GM03348 (cell line): ENCODE measurements at places on chromosomes 16 and 17.

- DNase-seq: no peak
These were observed 16.8 kb upstream of the TRPV2 start for GRCh38 chr17:16398270-16399267.

DNA sequence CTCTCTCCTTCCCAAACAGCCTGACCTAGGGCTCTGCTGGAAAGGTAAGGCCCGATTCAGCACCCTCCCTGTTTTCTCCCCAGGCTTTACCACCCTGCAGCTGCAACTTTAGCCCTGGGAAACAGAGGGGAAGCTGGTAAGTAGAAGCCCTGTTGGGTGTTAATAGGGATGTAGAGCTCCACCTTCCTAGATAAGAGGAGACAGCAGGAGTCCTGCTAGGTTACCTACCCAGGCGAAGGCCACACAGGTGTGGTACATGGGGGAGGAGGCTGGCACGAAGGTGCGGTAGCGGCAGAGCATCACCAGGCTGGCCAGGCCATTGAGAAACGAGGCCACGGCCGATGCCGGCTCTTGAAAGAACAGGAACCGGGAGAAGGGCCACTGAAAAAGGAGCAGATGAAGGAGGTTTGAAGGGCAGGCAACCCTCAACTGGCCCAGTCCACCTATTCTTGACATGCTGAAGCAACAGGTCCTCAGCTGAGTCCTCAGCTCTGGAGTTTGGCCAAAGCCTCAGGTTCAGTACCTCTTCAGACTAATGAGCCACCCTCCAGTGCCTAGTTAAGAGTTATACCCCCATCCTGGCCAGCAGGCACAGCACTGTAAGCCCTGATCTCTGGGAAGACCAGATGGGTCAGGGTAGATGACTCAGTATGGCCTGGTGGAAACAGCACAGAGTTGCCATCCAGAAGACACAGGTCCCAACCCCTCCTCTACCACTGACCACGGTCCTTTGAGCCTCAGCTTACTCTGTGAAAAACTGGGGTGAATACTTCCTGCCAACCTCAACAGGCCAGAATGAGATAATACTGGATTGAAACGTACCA is 3.3 kb downstream of the PGAP3 start:
- no peak for DNase-seq

DNA sequence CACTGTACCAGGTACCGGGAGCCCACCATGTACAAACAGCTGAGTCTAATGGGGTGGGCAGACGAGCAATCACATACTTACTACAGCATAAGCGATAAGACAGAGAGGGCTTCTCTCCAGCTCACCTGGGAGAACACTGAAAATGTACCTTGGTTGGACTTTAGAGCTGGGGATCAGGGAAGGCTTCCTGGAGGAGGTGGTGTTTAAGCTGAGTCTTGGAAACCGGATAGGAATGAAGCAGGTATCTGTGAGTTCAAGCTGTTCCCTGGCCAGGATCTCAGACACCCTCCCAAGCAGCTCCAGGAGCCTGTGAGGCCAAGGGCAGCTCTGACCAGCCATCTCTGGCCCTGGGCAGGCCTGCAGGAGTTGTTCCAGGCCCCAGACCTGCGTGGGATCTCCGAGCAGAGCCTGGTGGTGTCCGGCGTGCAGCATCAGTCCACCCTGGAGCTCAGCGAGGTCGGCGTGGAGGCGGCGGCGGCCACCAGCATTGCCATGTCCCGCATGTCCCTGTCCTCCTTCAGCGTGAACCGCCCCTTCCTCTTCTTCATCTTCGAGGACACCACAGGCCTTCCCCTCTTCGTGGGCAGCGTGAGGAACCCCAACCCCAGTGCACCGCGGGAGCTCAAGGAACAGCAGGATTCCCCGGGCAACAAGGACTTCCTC is 8.0 kb upstream of the SERPINF1 start:
- DNase-seq: no peak

DNA sequence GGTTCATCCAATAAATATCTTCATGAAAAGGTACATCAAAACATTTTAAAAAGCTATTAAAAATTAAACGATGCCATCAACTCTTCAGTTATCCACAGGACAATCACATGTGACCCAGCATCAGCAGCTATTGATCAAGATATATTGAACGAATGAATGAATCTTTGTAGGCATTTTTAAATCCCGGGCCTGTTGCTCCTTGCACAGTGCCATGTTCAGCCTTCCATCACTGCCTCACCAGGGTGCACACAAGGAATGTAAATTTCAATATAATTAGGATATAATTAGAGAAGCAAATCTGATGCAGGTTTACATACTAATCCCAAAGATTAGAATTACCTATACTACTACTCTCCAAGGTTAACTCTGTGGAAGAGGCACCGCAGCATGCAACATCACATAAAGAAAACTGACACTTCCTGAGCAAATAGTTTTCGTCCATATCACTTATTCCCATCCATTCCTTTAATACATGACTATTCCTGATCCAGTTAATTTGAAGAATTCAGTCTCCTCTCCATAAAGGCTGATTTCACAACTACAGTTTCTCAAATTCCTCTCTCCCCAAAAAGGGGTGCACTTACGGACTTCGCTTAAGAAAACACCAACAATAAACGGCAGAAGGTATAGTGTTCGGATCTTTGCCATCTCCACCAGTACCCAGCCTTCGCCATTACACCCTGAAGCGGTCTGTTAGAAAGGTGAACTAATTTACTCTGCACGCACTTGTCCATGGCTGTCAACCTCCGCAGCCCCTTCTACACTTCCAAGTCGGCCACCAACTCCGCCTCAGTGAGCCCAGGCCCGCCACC is 938 bp downstream of the NCOR1 start:
- peak; percentile 21 for DNase-seq

DNA sequence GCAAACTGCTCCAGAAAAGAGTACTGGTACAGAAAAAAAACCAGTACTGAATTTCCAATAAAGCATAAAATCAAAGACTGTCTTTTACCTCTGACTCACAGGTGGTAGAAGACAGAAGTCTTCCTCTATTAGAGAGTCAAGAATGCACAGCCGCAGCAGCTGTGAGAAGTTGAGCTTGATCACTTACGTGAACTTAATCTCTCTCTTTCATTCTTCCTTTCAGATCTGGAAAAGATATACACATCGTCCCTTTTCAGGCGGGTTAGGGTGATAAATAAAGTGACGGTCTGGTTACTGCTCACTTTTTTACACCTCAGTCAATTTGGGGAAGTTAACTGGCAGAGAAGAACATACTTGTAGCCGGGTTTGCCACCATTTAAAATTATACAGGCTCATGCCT is 3.9 kb downstream of the IFT140 start:
- no peak for DNase-seq

DNA sequence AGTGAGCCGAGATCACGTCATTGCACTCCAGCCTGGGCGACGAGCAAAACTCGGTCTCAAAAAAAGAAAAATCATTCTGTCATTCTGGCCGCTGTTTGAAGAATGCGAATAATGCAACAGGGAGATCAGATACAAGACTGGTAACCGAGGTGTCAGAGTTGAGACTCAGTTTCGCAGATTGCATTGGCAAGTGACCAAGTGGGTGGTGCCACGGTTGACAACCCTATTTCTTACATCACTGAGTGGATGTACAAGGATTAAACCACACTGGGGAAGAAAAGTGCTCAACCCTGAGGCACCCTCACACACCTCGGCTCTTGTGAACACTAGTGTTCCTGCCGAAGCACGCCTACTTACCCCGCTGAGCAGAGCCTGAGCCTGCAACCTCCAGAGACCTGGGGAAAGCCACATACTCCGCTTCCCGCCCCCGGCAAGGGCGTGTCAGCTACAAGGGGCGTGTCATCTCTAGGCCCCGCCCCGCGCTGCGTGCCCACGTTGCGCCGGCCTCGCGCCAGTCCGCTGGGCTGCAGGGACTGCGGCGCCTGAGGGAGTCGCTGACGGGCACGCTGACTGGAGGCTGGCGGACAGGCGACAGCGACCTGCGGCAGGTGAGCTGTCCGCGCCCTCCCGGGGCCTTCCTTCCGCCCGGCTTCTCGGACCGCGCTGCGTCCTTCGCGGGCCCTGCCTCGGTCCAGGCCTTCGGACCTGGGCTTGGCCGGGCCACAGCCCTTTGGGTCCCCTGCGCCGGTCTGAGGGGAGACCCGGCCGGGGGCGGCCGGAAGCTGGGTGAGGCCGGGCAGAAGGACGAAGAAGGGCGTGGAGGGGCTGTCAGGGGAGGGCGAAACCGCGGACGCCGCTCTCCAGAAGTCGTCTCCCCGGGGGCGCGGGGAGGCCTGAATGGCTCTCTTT is at the start of gene HMOX2:
Gene HMOX2 (plus strand): TSS at position 519 of the 909 bp plus-strand sequence. CDS start 29,127 bp downstream, outside the sequence.
- DNase-seq: peak; percentile 97

GRCh38 chr17:74513987-74514631 is 17.2 kb downstream of the CD300LB start:
- DNase-seq: peak; percentile 17

DNA sequence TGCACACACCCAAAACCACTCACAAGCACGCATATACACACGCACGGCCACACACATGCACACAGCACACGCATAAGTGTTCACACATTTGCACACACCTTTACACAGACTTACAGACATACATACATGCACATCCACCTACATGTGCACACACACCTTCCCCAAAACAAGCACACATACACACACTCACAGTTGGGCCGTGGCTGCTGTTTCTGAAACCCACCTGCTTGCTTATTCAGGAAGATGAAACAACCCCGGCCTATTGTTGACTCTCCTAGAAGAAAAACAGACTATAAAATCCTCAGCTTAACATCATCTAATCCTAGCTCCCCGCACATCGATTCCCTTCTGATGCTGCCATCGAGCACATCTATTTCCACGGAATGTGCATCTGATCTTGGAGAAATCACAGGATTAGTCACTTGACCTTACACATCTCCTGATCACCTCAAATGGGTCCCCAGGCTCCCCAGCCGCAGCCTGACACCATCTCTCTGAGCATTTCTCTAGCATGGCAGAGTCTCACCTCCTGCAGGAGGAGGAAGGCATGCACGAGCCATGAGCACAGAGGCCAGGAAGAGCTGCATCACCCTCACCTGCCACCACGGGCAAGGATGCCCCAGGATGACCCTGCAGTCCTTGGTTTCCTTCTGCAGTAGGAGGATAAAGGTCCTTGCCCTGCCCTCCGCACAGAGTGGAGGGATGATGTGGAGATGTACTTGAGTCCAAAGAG is 105.8 kb upstream of the CDH5 start:
- no peak for DNase-seq

DNA sequence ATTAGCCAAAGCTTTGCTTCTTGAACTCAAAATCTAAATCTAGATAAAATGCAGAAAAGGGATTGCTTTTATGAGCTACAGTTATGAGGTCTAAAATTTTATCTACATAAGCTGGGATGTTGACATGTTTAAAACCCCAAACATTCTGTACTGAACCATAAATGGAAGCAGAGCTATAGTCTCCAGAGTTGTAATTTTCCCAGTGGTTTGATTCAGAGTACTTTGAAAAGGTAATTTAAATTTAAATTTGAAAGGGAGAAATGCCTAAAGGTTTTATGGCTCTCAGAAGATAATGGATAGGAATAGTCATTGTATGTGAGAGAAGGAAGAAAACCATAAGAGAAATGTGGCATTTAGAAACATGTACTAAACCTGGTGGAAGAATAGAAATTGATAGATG is 163.2 kb downstream of the PPM1E start:
- DNase-seq: no peak

- DNase-seq: peak; percentile 71
These were observed 67.9 kb downstream of the N4BP1 start for GRCh38 chr16:48542020-48542473.

- no peak for DNase-seq
These were observed 13.4 kb upstream of the TBX2 start for GRCh38 chr17:61386251-61386650.

- peak; percentile 4 for DNase-seq
These were observed 24.2 kb upstream of the ABCA9 start for GRCh38 chr17:69084911-69085310.

- DNase-seq: no peak
These were observed 29.7 kb downstream of the STAT5B start for GRCh38 chr17:42246515-42246914.

DNA sequence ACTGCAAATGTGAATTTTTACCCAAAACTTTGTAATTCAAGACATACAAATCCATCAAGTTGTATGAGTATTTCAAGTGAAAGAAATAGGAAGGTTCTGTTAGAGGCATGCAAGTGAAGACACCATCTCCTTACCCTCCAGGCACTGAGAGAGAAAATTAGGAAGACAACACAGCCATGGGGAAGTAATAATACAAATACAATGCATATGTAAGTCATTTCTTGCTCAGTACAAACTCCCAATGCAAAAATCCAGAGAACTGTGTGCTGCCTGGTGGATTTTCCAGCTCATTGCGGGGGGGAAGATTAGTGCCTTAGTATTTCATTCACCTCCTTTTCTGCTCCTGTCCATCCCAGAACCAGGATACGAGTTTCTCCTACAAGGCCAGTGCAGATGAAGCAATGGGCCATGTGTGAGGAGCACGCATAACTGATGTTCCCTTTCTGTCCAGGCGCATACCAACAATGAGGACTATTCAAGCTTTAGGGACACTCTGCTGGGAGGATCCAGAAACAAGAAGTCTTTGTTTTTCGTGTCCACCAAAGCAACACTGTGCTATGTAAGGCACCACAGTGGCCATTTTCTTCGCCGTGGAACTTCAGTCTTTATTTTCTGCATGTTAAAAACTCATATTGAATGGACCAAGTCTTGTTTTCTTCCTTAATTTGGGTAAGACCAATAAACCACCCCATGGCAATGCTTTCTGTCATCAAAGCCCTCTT is 143.7 kb upstream of the RCVRN start:
- DNase-seq: no peak

DNA sequence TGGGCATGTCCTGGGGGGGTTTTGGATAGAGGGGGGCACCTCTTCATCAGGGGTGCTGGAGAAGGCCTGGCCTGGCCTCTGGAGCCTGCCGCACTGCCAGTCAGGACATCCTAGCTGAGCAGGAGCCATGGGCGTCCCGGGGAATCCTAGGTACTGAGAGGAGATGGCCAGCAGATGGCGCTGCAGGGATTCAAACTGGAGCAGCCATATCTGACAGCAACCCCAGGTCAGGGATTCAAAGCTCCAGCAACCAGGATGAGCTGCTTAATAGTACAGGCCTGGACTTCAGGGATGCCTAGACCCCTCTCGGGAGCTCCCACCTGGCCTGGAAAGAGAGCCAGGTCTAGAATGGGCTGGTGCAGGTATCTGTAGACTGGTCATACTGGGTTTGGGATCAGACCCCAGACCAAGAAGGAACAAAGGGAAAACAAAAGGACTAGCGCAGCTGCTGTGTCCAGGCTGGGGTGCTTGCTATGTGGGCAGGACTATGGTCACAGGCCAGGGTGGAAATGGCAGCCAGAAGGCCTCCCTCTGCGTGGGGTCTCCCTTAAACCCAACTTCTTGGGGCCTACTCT is 306.9 kb upstream of the RBFOX1 start:
- peak; percentile 35 for DNase-seq

GRCh38 chr17:73847952-73848351 is 203.7 kb upstream of the SDK2 start:
- DNase-seq: no peak

GRCh38 chr16:66551788-66552285 is 539 bp upstream of the CKLF start:
- DNase-seq: no peak

- no peak for DNase-seq
These were observed 18.3 kb downstream of the UBFD1 start for GRCh38 chr16:23575834-23576233.

GRCh38 chr16:14015948-14016347 is 55.2 kb upstream of the MRTFB start:
- DNase-seq: peak; percentile 66
